ENCODE measurements at places on chromosomes 5 and 9.

- DNase-seq = no peak
Measured at GRCh38 chr9:101510459-101510858, 23.2 kb upstream of the RNF20 start.

DNA sequence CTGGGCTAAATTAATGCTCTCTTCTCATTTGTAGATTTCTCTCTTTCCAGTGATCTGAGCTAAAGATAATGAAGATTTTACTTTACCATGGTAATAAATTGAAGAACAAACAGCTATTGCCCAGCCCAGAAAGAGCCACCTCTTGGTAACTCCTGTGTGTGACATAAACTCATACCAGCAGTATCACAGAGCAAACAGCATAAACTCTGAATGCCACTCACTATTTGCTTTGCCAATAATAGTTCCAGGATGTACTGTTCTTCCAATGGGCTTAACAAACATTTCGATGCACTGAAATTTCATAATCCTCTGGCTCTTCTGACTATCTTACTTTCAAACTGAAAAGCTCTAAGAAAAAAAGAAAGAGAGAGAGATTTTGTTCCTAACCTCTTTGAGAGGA lies 69.8 kb upstream of the RASEF start:
- DNase-seq = no peak

GRCh38 chr5:77117161-77117560 lies 30.1 kb upstream of the ZBED3 start:
- DNase-seq = no peak

- no peak for DNase-seq
Measured at GRCh38 chr5:159522841-159523240, 192.6 kb upstream of the IL12B start.

DNA sequence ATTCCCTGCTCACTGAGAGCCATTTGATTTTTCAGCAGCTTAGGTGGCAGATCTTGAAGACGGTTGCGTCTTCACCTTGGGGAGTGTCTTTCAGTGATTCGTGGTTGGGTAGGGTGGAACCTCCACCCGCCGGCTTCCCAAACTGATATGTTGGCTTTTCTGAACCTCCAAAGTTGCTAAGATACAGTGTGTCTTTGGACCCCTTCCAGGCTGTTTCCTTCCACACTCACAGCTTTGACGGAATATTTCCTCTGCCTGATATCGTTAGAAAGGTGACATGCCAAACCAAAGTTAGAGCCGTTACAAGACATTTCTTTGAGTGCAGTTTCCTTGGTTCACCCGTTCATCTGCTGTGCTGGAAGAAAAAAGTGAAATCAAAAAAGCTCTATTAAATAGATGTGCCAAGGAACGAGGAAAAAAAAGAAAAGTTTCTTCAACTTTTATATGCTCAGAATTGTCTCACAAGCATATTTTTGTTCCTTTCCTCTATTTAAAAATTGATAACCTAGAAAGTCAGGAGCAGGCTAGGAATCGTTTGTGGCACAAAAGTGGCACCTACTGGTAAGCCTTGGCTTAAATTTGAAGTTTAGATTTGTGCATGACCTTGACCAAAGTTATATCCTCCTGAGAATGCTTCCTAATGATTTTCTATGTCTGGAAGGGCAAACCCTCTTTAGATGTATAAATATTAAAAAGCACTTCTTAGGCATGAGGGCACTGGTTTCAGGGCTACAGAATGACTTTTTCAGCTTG lies 270.7 kb upstream of the WWC1 start:
- DNase-seq = no peak

DNA sequence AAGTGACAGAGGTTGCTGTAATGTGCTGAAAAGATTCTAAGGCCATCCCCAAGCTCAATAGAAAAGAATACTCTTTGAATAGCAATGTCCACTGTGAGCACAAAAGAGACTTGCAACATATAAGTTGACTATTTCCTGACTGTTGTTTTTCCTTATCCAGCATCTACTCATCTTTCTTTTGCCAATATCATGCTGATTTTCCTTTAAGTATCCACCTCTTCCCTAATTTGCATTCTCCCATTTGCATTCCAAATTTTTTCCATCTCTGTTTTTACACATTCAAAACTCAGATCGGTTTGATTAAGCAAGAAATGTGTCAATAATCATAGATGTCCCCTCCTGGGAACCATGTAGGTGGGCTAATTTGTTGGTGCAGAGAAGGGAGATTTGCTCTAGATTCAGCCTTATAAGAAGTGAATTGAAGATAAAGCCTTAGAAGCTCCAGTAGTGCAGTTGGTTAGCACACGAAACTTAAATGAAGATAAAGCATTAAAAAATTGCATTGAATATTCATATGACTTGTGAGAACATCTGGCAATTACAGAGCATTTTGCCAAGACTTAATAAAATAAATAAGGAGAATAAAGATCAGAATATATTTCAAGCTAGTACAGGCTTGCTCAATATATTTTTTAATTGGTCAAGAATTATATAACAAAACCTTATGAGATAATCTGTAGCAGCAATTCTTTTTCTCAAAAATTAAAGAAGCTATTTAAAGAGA lies 267.6 kb downstream of the TMEM167A start:
- no peak for DNase-seq

GRCh38 chr5:95726811-95727763 lies 4.0 kb upstream of the RHOBTB3 start:
- no peak for DNase-seq

- peak; percentile 53 for DNase-seq
Measured at GRCh38 chr9:14687042-14687719, 6.1 kb downstream of the ZDHHC21 start.

DNA sequence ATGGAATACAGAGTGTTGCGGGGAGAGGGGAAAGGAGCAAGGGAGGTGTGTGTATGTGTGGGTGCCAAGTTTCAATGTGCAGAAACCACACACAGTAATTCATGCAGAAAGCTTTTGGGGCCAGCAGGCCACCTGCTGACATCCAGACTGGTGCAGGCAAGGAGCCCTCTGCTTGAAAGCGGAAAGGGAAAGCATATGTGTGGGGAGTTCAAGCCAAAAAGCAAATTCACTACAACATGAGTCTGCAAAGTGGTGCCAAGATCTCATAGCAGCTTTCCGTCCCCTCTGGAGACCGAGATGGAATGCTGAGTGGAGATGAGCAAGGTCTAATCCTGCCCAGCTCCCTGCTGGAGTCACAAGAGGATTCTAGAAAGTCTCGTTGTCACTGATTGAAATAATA lies 159.7 kb upstream of the VLDLR start:
- peak; percentile 98 for DNase-seq

DNA sequence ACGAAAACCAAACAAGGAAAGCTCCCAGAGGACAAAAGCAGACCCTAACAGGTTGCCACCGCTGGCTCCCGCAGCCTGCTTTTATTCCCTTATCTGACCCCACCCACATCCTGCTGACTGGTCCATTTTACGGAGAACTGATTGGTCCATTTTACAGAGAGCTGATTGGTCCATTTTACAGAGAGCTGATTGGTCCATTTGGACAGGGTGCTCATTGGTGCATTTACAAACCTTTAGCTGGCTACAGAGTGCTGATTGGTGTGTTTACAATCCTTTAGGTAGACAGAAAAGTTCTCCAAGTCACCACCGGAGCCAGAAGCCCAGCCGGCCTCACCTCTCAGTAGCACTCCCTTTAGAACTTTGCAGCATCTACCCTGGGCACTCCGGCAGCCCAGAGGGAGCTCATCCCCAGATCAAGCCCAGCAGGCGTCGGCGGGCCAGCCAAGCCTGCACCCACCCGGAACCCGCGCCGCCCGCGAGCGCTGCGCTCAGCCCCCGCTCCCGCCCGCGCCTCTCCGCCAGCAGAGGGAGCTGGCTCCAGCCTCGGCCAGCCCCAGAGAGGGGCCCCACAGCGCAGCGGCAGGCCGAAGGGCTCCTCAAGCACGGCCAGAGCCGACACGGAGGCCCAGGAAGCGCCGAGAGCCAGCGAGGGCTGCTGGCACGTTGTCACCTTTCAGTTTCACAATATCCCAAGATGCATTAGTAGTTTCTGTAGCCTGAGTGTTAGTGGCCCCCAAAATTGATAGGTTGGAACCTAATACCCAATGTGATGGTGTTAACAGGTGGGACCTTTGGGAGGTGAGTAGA lies 35.3 kb upstream of the CLPTM1L start:
- DNase-seq = no peak

- DNase-seq = peak; percentile 45
Measured at GRCh38 chr5:157464519-157465171, 4.6 kb downstream of the NIPAL4 start.

GRCh38 chr5:43658509-43658908 lies 55.5 kb downstream of the NNT start:
- no peak for DNase-seq

DNA sequence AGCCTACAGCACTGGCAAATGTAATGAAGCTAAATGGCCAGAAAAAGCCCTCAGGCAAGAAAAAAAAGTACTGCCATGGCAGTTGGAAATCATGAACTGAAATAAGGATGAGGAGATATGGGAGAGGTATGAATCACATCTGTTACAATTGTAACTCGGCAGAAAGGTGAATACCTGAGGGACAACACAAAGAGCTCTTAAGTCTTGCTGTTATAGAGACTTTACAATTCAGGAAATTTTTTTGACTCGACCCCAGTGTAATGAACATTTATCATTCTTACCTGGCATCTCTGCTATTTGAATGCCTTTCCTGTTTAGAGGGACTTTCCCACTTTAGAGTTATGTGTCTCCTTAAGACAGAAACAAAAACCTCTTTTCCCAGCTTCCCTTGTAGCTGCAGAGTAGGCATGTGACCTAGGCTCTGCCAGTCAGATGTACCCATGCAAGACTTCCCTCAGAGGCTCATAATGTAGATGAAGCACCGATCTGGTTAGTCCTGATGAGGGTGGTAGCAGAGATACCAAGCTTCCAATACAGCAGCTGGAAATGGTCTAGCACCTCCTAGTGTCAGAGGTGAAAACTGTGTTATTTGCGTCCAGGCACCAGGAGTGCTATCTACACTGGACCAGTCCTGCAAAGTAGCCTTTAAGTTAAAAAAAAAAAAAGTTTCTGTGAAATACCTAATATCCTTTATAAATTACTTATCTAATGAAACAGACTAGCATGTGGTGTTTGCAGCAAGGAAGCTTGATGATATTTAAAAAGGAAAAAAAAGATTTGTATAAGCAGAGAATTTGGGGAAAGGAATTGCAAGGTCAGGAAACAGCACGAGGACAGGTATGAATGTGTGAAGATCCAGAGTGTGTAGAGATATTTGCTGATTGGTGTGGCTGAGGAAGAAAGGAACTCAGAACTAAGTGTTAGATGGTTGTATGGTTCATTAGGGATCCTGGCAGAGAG lies 146.9 kb upstream of the SLC1A3 start:
- DNase-seq = no peak

DNA sequence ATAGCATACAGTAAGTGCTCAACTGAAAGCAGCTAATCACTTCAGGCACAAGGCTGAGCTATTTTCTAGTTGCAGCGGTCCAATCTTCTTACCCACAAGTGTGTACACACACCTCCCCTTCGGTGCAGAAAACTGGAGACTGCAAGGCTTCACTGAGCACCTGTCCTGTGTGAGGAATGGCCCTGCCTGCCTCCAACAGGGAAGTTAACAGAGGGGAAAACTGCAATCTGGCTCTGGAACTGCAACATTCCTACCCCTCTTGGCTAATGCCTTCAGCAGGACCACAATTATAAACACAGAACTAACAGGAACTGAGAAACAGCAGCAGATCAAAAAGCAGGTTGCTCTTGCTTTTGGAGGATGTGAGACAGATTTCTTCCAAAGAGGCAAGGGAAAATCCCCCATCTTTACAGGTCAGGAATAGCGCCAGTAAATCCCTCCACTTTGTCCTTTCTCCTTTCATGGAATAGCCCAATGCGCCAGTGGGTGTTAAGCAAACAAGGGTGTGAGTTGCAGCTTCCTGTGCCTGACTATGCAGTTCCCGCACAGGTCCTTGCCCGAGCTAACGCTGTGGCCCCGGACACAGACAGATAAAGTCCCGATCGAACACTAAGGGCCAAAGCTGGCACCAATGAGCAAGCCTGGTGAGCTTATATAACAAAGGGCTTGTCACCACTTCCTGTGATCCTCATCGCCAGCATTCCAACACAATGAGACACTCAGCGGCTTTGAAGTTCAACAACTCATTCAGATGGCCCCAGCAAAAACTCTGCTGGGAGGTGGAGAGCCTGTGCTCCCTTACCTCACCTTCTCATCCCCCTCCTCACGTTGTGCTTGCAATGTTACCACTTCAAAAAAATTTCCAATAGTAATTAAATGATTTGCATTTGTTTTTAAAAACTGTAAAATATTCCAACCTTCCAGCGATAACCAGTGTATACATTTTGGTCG lies 21.5 kb downstream of the SHB start:
- peak; percentile 90 for DNase-seq

- no peak for DNase-seq
Measured at GRCh38 chr9:2764353-2764752, 47.0 kb downstream of the KCNV2 start.

- DNase-seq = no peak
Measured at GRCh38 chr5:8840237-8840636, 705.6 kb downstream of the SEMA5A start.

DNA sequence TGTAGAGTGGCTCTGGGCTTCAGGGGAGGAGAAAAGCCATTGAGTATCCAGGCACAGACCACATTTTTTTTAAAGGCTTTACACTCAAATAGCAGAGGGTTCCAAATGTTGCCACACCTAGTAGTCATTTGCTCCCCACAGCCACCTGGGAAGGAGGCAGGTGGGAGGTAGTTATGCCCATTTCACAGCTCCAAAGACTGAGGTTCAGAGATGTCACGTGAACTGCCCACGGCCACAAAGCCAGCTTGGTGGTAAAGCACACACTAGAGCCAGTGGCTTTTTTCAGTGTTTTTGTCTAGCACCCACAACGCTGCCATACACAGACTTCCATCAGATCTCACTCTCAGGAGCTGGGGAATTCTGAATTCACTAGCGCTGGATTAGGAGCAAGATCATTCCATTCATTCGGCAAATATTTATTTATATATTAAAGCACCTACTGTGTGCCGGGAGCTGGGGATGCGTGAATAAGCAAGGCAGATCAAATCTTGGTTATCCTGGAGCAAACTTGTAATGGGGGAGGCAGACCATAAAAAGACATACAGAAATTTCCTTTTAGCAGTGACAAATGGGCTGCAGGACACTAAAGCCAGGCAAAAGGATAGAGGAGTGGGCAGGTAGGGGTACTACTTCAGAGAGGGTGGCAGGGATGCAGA lies 7.4 kb downstream of the WHRN start:
- DNase-seq = no peak

DNA sequence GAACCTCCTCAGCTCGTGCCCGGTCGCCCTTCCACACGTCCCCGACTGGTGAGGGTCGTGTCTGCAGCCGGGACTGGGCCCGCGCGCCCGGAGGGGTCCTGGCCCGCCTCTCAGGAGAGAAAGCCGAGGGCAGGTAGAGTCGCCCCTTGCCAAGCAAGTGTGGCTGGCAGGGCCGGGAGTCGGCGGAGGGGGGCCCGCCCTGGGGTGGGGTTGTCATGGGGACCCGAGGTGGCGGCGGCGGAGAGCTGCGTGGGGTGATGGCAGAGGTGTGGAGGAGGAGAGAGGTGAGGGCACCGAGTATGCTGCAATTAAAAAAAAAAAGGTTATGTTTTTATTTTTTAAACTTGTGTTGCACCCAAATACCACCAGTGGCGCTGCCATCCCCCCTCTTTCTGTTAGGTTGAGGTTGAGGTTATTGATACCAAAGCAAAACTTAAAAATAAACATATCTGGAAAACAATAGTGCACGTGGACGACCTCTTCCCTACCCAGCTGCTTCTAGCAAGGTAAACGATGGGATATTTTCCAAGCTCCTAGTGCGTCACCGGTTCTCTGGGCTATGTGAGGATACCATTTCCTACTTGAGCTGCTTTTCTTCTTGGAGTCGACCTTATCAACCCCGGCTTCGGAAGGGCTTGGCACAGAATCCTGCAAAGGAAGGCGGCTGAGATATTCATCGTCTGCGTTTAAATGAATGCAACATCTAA lies 660 bp downstream of the SCAMP1 start:
- peak; percentile 60 for DNase-seq

All from astrocyte of the cerebellum (primary cell).